Cortex of kidney (tissue), 1 donor: ENCODE measurements at places on chromosomes 7 and 10.

GRCh38 chr7:43112459-43112940 is at the start of gene HECW1:
TSS of gene HECW1 (plus strand) at chr7:43112647. CDS start at chr7:43243906, 131,259 bp downstream.
- DNase-seq, result no peak

DNA sequence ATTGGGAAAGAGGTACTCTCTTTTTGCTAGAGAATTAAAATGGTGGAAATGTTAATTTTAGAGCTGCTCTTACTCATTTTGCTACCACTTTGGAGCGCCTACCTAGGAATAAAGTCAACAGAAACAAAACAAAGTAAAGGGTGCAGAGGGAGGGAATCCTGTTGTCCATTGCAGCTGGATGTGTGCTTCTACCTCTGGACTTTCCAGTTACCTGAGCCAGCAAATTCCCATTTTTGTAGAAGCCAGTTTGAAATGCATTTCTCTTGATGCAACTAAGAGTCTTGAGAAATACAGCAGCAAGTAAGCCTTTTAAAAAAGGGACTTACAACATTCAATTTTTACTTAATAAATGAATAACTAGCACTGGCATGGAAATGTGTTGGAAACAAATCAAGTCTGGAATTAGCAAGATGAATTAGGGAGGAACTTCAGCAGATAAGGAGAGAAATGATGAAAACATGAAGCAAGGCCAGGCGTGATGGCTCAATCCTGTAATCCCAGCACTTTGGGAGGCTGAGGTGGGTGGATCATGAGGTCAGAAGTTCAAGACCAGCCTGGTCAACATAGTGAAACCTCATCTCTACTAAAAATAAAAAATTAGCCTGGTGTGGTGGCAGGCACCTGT is 113.5 kb upstream of the CTTNBP2 start:
- no peak for DNase-seq

DNA sequence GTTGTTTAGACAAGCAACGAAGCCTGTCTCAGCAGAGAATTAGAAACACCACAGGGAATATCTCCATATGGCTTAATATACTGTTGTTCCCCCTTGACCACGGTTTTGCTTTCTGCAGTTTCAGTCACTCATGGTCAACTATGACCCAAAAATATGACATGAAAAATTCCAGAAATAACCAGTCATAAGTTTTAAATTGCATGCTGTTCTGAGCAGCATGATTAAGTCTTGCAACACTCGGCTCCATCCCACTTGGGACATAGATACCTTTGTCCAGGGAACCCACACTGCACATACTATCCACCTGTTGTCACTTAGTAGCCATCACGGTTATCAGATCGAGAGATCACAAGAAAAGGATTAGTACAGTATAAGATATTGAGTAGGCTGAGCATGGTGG is 60.7 kb upstream of the FOXK1 start:
- no peak for DNase-seq

- no peak for DNase-seq
Measured at GRCh38 chr7:410395-410910, 109.2 kb downstream of the PDGFA start.
